Regular cardiac myocyte (primary cell): ENCODE measurements at places on chromosomes 5 and 9. TPM values are rescaled to one million over a fixed set of nuclear protein-coding genes. Genes with fewer than 3 reads are reported as not detected.

SLC25A48 gene
- total RNA-seq = not detected in 2 replicates

SPATA31C1 gene
- total RNA-seq = not detected in 2 replicates

FOXD1 gene
- total RNA-seq = 6.5 and 7.1 TPM in 2 replicates

GADD45G gene
- 0.38 and 0.56 TPM in 2 replicates for total RNA-seq

DAB2 gene
- 34.1 and 113 TPM in 2 replicates for total RNA-seq

ZFP37 gene
- total RNA-seq = 1.7 and 2.3 TPM in 2 replicates

IL5 gene
- 0.28 TPM in 1 of 2 replicates, not detected in the other for total RNA-seq

TPM2 gene
- 870 and 1,301 TPM in 2 replicates for total RNA-seq

FCN2 gene
- 0.28 TPM in 1 of 2 replicates, not detected in the other for total RNA-seq

PCDHGA11 gene
- 3.1 and 4.5 TPM in 2 replicates for total RNA-seq

FOXD4L4 gene
- under 0.01 TPM in 2 replicates for total RNA-seq

FAF2 gene
- total RNA-seq = 28.8 and 42.2 TPM in 2 replicates

TLR4 gene
- total RNA-seq = 43.1 and 58.5 TPM in 2 replicates

CCDC192 gene
- total RNA-seq = not detected in 2 replicates

CDKN2A gene
- total RNA-seq = 8.6 and 17.8 TPM in 2 replicates

GGTA1 gene
- not detected in 2 replicates for total RNA-seq

LCN1 gene
- total RNA-seq = under 0.01 TPM in 1 of 2 replicates, not detected in the other

LCN10 gene
- not detected in 2 replicates for total RNA-seq

BRD3 gene
- total RNA-seq = 6.2 and 9.2 TPM in 2 replicates

IFNA13 gene
- total RNA-seq = not detected in 2 replicates

COQ4 gene
- 18.6 and 24.0 TPM in 2 replicates for total RNA-seq

BTNL9 gene
- not detected in 2 replicates for total RNA-seq

FAM78A gene
- total RNA-seq = 0.85 and 1.2 TPM in 2 replicates

KIF24 gene
- 0.85 and 2.7 TPM in 2 replicates for total RNA-seq

FLT4 gene
- total RNA-seq = 0.56 and 0.58 TPM in 2 replicates

OR1J2 gene
- 0.28 TPM in 1 of 2 replicates, not detected in the other for total RNA-seq

IQGAP2 gene
- 1.2 and 3.7 TPM in 2 replicates for total RNA-seq

EQTN gene
- not detected in 2 replicates for total RNA-seq

FAM153A gene
- 0.56 TPM in 1 of 2 replicates, not detected in the other for total RNA-seq

PAPPA gene
- 143 and 435 TPM in 2 replicates for total RNA-seq

CDH12 gene
- total RNA-seq = not detected in 2 replicates

DMRT3 gene
- not detected in 2 replicates for total RNA-seq

FAM169A gene
- total RNA-seq = 0.19 and 0.28 TPM in 2 replicates

C8G gene
- 0.19 TPM in 1 of 2 replicates, not detected in the other for total RNA-seq

KIF3A gene
- total RNA-seq = 11.6 and 11.9 TPM in 2 replicates

TTC33 gene
- total RNA-seq = 14.2 and 16.9 TPM in 2 replicates

SPATA31D4 gene
- total RNA-seq = not detected in 2 replicates

PCDHGA5 gene
- total RNA-seq = 0.58 and 1.1 TPM in 2 replicates

C9orf43 gene
- 0.28 and 0.58 TPM in 2 replicates for total RNA-seq

SOX30 gene
- total RNA-seq = under 0.01 TPM in 1 of 2 replicates, not detected in the other

CD14 gene
- 3.3 and 25.1 TPM in 2 replicates for total RNA-seq

NIPSNAP3A gene
- total RNA-seq = 58.9 and 61.2 TPM in 2 replicates

CXCL14 gene
- total RNA-seq = under 0.01 and 0.56 TPM in 2 replicates

ZNF618 gene
- total RNA-seq = 7.3 and 9.2 TPM in 2 replicates

SPATA24 gene
- total RNA-seq = 4.5 and 5.2 TPM in 2 replicates

NR6A1 gene
- total RNA-seq = 0.19 and 0.56 TPM in 2 replicates

GABBR2 gene
- 0.56 and 8.8 TPM in 2 replicates for total RNA-seq

TNPO1 gene
- 364 and 383 TPM in 2 replicates for total RNA-seq

ALDH1A1 gene
- total RNA-seq = 5.1 and 38.0 TPM in 2 replicates

TMEM232 gene
- 1.3 and 4.8 TPM in 2 replicates for total RNA-seq

SYNPO gene
- 7.3 and 8.2 TPM in 2 replicates for total RNA-seq

ADCY2 gene
- not detected in 2 replicates for total RNA-seq

RNF183 gene
- total RNA-seq = not detected in 2 replicates

SPATA31A5 gene
- not detected in 2 replicates for total RNA-seq

GFPT2 gene
- 47.6 and 105 TPM in 2 replicates for total RNA-seq
